Smooth muscle cell of trachea (primary cell): ENCODE measurements at places on chromosomes 5 and 9. TPM values are rescaled to one million over a fixed set of nuclear protein-coding genes. Genes with fewer than 3 reads are reported as not detected.

Gene FREM1
- total RNA-seq, result 0.15 and 0.17 TPM in 2 replicates

Gene CSF1R
- under 0.01 and 0.17 TPM in 2 replicates for total RNA-seq

Gene TTC23L
- under 0.01 and 0.87 TPM in 2 replicates for total RNA-seq

Gene NR2F1
- total RNA-seq, result 55.4 and 99.6 TPM in 2 replicates

Gene RETREG1
- 1.0 and 1.3 TPM in 2 replicates for total RNA-seq

Gene WWC1
- total RNA-seq, result 0.58 and 2.3 TPM in 2 replicates
